ENCODE measurements at places on chromosomes 5 and 9.

GRCh38 chr9:125743682-125744428 lies 3.3 kb upstream of the PBX3 start:
- no peaks in the 10 kb centered on the region for H3K4me1 ChIP-seq
- H3K27ac ChIP-seq, result no peak overlapping the region
- no peak overlapping the region for H3K4me3 ChIP-seq
- H3K36me3 ChIP-seq, result no peaks in the 10 kb centered on the region
- DNase-seq, result no peak

GRCh38 chr5:39424736-39425637 lies at the start of gene DAB2:
TSS of gene DAB2 (minus strand) at chr5:39424980. CDS start at chr5:39394320, 30,660 bp downstream.
- H3K27ac ChIP-seq, result peak within 1 kb of the TSS; percentile 89
- H3K27me3 ChIP-seq, result no peaks in the 10 kb centered on the region
- H3K36me3 ChIP-seq, result no peaks in the 10 kb centered on the region
- peaks cover 43% of the 10 kb centered on the region for H3K4me1 ChIP-seq
- peak; percentile 90 for DNase-seq
- H3K4me3 ChIP-seq, result peak within 1 kb of the TSS; percentile 80

GRCh38 chr9:99488131-99489059 lies 266.3 kb downstream of the SEC61B start:
- DNase-seq, result no peak
- no peak overlapping the region for H3K27ac ChIP-seq
- H3K4me1 ChIP-seq, result no peaks in the 10 kb centered on the region
- H3K36me3 ChIP-seq, result no peaks in the 10 kb centered on the region

DNA sequence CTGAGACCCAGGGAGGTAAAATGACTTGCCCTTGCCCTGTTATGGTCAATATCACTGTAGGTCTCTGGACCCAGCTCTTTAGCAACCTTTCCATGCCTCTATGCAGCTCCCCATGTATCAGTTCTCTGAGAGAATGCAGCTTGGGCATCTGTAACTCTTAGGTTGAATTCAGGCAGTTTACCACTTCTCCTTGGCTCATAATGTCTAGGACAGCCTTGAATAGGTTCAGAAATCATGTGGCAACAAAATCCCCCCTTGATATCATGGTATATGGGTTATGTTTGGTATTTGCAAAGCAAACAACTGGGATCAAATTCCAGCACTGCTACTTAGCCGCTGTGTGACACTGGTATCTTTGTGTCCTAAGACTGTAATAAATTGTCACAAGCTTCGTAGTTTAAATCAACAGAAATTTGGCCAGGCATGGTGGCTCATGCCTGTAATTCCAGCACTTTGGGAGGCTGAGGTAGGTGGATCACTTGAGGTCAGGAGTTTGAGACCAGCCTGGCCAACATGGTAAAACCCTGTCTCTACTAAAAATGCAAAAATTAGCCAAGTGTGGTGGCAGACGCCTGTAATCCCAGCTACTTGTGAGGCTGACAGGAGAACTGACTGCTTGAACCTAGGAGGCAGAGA lies 10.7 kb upstream of the SUB1 start:
- no peak overlapping the region for H3K4me3 ChIP-seq
- no peaks in the 10 kb centered on the region for H3K27me3 ChIP-seq
- peak; percentile 45 for DNase-seq
- peaks cover 7% of the 10 kb centered on the region for H3K4me1 ChIP-seq
- no peaks in the 10 kb centered on the region for H3K36me3 ChIP-seq

- peak within 1 kb of the TSS; percentile 32 for H3K4me3 ChIP-seq
- no peaks in the 10 kb centered on the region for H3K36me3 ChIP-seq
- peak; percentile 64 for DNase-seq
Observed at GRCh38 chr9:21031091-21031807, at the start of gene HACD4. TSS of gene HACD4 (minus strand) at chr9:21031640. CDS start at chr9:21031590, 50 bp downstream.

GRCh38 chr9:35905051-35905781 lies 786 bp upstream of the HRCT1 start:
- peaks cover 49% of the 10 kb centered on the region for H3K4me1 ChIP-seq
- H3K36me3 ChIP-seq, result no peaks in the 10 kb centered on the region
- peak overlapping the region; percentile 96 for H3K27ac ChIP-seq
- no peak for DNase-seq
- no peaks in the 10 kb centered on the region for H3K27me3 ChIP-seq
- no peak overlapping the region for H3K4me3 ChIP-seq

GRCh38 chr5:154603953-154604679 lies 126.1 kb upstream of the HAND1 start:
- DNase-seq, result peak; percentile 73
- H3K27ac ChIP-seq, result peak overlapping the region; percentile 22
- no peaks in the 10 kb centered on the region for H3K36me3 ChIP-seq
- H3K27me3 ChIP-seq, result no peaks in the 10 kb centered on the region

DNA sequence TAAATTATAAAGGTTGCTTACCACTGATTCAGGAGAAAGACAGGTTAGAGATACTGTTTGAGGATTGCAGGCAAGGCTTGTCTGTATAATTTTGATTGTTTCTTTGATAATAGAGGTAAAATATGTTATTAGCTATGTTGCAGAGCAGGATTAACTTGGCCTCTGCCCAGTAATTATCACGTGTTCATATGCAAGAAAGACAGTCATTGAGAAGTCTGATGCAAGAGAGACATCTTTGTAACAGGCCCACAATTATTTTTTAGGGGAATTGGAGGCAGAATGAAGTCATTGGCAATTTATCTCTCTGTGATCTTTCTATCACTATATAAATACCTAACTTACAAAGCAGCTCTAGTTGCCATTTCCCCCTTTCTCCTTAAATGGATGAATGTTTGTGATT lies 46.0 kb downstream of the SLC44A1 start:
- peaks cover 21% of the 10 kb centered on the region for H3K4me1 ChIP-seq
- H3K36me3 ChIP-seq, result no peaks in the 10 kb centered on the region
- no peak overlapping the region for H3K4me3 ChIP-seq

- H3K27me3 ChIP-seq, result no peaks in the 10 kb centered on the region
- no peak overlapping the region for H3K4me3 ChIP-seq
- no peaks in the 10 kb centered on the region for H3K36me3 ChIP-seq
- H3K27ac ChIP-seq, result no peak overlapping the region
- DNase-seq, result no peak
Observed at GRCh38 chr5:43649256-43649655, 46.3 kb downstream of the NNT start.

DNA sequence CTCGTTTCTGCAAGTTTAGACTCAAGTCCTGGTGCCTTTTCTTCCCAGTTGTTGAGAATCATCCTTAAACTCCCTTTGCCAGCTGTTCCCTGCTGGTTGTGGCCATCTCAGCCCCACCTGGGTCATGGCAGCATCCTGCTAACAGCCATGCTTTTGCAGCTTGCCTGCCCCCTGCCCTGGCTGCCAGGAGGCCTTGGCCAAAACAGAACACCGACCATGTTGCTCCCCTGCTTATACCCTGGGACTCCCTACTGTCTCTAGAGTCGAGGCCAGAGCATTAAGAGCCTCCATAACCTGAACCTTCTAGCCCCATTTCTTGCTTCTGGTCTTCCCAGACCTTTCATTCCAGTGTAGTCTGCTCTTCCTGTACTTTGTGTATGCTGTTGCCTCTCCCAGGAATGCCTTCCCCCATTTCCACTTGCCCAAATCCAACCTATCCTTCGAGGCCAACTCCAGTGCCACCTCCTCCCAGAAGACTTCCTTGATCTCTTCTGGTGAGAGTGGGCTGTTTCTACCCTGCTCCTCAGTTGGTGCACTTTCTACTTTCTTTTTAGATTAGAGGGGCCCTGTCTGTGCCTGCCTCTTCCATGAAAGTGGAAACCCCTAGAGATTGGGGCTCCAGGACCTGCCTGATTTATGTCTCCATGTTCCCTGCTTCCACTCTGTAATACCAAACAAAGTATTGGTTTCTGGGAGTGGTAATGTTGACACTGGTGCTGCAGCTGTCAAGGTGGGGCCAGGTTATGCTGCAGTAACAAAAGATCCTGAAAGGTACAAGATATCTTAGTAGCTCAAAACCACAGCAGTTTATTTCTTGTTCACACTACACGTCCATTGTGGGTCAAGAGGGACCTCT lies 88.2 kb downstream of the AMBP start:
- no peak for DNase-seq
- no peak overlapping the region for H3K4me3 ChIP-seq
- no peaks in the 10 kb centered on the region for H3K4me1 ChIP-seq
- H3K27ac ChIP-seq, result no peak overlapping the region

DNA sequence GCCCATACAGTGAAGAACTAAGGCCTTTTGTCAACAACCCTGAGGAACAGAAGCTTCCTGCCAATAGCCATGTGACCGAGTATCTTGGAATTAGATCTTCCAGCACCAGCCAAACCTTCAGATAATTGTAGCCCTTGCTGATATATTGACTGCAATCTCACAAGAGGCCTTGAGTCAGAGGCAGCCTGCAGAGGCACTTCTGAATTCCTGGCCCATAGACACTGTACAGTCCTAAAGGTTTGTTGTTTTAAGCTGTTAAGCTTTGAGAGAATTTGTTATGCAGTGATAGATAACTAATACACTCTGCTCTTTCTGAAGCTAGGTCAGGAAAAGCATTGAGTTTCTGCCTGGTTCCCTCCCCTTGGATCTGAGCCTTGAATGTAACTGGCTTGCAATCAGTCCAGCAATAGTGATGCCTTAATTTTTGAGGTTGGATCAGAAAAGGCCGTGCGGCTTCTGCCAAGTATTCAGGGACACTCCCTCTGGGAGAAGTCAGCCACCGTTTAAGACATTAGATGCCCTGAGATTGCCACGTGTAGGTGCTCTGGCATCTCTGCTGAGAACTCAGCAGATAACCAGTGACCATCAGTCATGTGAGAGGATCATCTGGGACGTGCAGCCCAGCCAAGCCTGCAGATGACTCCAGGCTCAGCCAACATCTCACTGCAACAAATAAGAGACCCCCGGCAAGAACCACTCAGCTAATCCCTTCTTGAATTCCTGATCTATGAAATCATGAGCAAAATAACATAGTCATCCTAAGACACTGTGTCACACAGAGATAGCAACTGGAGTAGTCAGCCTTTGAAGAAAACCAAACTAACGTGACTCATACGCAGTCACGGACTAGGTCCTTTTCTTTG lies 126.8 kb upstream of the STC2 start:
- no peaks in the 10 kb centered on the region for H3K4me1 ChIP-seq
- DNase-seq, result peak; percentile 65
- H3K27me3 ChIP-seq, result no peaks in the 10 kb centered on the region
- H3K27ac ChIP-seq, result peak overlapping the region; percentile 81
- no peaks in the 10 kb centered on the region for H3K36me3 ChIP-seq

GRCh38 chr5:95915999-95916686 lies 45.5 kb downstream of the ELL2 start:
- H3K4me3 ChIP-seq, result no peak overlapping the region
- H3K27ac ChIP-seq, result no peak overlapping the region
- peaks cover 14% of the 10 kb centered on the region for H3K4me1 ChIP-seq
- no peaks in the 10 kb centered on the region for H3K27me3 ChIP-seq
- no peaks in the 10 kb centered on the region for H3K36me3 ChIP-seq
- DNase-seq, result no peak

GRCh38 chr5:102218159-102218558 lies 77.9 kb downstream of the SLCO4C1 start:
- H3K27ac ChIP-seq, result no peak overlapping the region
- H3K4me3 ChIP-seq, result no peak overlapping the region
- no peaks in the 10 kb centered on the region for H3K27me3 ChIP-seq
- peak; percentile 43 for DNase-seq

GRCh38 chr9:1429297-1429696 lies 379.1 kb downstream of the DMRT2 start:
- no peak for DNase-seq
- H3K36me3 ChIP-seq, result no peaks in the 10 kb centered on the region
- H3K27me3 ChIP-seq, result no peaks in the 10 kb centered on the region
- no peak overlapping the region for H3K27ac ChIP-seq
- H3K4me1 ChIP-seq, result no peaks in the 10 kb centered on the region
- no peak overlapping the region for H3K4me3 ChIP-seq

DNA sequence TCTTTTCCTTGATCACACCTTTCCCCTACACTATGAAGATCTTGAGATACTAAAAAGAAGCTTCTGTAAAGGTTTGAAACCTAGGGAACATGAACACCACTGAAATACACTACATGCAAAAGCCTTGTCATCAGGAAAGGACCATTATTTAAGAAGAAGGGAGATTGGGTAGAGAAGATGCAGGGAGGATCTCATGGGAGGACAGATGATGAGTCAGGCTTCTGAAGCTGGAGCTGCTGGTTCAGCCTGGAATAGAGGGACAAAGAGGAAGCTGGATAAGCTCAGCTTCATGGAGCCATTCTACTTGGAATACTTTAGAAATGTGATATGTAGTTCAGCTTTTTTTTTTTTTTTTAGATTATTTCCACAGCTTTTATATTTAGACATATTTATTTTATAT lies 169.8 kb downstream of the MAN2A1 start:
- H3K36me3 ChIP-seq, result peaks cover 3% of the 10 kb centered on the region
- no peak overlapping the region for H3K4me3 ChIP-seq
- no peak overlapping the region for H3K27ac ChIP-seq
- no peak for DNase-seq
- no peaks in the 10 kb centered on the region for H3K27me3 ChIP-seq

DNA sequence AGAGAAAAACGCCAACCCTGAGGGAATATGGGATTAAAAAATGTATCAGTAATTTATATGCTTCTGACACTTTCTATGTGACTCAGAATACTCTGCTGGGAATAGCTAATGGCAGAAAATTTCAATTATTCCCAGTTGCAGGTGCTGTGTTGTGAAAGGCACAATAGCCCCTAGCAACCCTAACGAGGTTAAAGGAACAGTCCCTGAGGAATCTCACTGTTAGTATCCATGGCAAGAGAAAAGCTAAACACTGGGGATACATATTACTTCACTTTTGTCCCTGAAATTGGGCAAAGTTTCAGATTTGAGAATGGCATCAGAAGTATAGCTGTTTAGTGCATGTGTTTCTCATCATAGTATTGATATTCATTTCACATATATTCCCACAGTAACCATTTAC lies 555.0 kb downstream of the RAB3C start:
- H3K27ac ChIP-seq, result no peak overlapping the region
- H3K36me3 ChIP-seq, result no peaks in the 10 kb centered on the region
- no peaks in the 10 kb centered on the region for H3K27me3 ChIP-seq
- no peak overlapping the region for H3K4me3 ChIP-seq
- no peak for DNase-seq

- no peaks in the 10 kb centered on the region for H3K4me1 ChIP-seq
- H3K27ac ChIP-seq, result no peak overlapping the region
- no peaks in the 10 kb centered on the region for H3K27me3 ChIP-seq
Observed at GRCh38 chr5:111954516-111955395, 197.8 kb upstream of the NREP start.

DNA sequence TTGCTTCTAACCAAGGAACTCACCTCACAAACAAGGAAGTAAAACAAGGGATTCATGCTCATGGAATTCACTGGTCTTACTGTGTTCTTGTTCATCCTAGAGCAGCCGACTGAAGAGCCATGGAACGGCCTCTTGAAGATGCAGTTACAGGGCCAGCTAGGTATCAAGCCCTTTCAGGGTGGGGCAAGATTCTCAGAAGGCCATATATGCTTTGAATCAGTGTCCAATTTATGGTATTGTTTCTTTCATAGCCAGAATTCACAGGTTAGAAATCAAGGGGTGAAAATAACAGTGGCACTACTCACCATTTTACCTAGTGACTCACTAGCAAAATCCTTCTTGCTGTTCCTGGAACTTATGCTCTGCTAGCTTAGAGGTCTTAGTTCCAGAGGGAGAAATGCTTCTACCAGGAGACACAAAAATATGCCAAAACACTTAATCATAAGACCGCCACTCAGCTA lies 159.5 kb upstream of the CDH10 start:
- no peak overlapping the region for H3K4me3 ChIP-seq
- H3K27ac ChIP-seq, result no peak overlapping the region
- H3K36me3 ChIP-seq, result no peaks in the 10 kb centered on the region
- no peak for DNase-seq
- no peaks in the 10 kb centered on the region for H3K4me1 ChIP-seq

Measured in hepatocyte (in vitro differentiated cells).